SHP77 treated with DMSO at 0.1 percent for 48 hours (cell line): ENCODE measurements at places on chromosomes 2 and 18.

- DNase-seq = no peak
These were observed 331.5 kb downstream of the HRH4 start for GRCh38 chr18:24791751-24792545.

DNA sequence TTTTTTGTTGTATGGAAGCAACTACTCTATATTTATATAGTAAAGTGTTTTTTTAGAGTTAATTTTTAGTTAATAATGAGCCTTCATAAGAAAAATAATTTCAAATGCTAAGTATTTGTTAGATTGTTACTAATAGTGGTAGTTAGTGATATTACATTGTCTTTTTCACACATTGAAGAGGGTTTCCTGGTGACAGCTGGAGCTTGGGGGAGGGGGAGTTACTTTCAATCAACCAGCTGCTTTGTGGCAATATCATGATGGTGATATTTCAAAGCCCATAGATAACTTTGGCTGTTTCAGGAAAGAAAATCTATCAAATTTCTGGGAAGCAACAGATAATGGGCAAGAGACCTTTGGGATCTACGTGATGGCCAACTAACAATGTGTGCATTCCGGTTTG, 4.1 kb downstream of the RHBDD1 start:
- no peak for DNase-seq

GRCh38 chr2:98240786-98241398, 105.4 kb upstream of the CNGA3 start:
- no peak for DNase-seq

DNA sequence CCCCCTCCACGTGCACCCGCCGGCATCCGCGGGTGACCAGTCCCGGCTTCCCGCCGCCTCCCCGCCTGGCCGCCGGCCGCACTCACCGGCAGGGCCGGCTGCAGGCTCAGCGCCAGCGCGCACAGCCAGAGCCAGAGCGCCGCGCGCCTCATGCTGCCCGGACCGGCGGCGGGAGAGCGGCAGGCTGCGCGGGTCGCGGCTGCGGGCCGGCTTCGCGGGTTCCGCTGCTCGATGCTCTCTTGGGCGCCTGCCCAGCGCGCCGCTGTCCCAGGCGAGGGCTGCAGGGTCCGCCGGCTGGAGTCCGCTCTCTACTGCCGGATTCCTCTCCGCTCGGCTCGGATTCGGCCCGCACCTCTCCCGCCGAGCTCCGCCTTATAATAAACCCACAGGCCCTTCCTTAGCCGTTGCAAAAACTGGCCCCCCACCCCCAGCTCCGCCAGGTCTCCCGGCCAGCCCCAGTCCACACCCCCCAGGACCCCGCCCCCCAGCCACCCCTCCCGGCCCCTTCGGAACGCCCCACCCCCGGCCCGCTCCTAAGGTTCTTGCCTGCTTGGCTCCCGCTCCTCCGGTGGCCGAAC, at the start of gene SDC1:
TSS of gene SDC1 (minus strand) at position 415 of the 578 bp plus-strand sequence. CDS start at position 152, 263 bp downstream.
- no peak for DNase-seq

DNA sequence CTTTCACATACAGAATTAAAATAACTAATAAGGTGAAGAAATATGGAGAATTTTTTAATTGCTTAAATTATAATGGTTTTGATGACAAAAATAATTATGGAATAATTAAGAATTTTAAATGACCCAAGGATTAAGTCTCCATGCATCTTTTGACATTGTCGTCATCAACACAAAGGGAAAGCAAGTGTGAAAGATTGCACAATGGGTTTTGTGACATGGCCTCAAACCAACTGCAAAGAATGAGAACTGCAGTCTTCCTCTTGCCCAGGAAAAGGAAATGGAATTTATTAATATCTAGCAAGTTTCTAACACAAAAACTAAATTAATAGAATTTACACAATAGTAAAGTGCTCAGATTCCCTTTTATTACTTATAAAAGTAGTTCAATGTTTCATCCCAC, 329.1 kb upstream of the PKDCC start:
- DNase-seq = no peak

DNA sequence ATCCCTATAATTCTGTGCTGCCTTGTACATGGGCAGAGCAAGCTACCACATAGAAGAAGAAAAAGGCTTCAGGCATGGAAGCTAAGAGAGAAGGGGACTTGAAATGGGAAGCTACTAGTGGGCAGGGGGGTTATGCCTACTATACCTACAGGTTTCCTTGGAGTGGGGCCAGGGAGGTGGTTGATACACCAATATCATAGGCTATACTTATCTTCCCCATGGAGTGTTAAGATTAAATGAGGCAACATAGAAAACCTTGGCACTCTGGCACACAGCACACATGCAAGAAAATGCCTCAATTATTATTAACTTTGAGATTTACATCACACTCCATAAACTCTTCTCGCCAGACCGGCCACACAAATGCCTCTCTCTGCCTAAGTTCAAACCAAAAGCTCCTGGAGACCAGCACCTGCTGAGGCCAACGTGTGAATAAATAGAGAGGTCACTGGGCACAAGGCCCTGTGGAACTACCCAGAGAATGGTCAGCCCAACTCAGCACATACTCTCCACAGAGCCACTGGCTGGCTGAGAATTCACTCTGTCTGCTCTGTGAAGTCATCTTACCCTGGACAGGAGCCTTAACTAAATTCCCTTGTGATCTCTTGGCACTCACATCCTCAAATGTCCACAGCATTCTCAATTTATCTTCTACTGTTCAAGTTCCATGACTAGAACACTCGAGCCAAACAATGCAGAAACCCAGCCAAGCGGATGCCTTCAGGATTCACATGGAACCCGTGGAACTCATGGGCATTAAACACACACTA, 498.7 kb downstream of the BCL11A start:
- DNase-seq = no peak

DNA sequence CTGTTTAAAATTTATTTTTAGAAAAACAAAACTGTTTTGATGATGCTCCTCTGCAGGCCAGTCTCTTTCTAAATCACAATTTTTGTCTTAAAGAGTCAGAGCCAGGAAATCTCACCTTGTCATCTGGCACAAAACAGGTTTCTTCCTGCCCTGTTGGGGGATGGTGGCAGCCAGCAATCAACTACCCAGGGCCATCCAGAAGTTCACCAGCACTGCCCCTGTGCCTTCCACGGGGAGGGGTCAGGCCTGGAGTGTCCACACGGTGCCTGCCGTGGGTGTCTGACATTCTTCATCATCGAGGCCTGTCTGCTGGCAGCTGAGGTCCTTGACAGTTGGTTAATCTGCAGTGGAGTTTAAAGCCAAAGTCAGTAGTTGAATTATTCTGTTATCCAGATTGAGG, 40.0 kb upstream of the BMP10 start:
- DNase-seq = no peak

GRCh38 chr18:5894611-5895298, 567 bp downstream of the TMEM200C start:
- no peak for DNase-seq
